ENCODE measurements at places on chromosomes 7 and 10.

GRCh38 chr10:27607591-27607990 lies 103.5 kb downstream of the RAB18 start:
- DNase-seq: no peak

DNA sequence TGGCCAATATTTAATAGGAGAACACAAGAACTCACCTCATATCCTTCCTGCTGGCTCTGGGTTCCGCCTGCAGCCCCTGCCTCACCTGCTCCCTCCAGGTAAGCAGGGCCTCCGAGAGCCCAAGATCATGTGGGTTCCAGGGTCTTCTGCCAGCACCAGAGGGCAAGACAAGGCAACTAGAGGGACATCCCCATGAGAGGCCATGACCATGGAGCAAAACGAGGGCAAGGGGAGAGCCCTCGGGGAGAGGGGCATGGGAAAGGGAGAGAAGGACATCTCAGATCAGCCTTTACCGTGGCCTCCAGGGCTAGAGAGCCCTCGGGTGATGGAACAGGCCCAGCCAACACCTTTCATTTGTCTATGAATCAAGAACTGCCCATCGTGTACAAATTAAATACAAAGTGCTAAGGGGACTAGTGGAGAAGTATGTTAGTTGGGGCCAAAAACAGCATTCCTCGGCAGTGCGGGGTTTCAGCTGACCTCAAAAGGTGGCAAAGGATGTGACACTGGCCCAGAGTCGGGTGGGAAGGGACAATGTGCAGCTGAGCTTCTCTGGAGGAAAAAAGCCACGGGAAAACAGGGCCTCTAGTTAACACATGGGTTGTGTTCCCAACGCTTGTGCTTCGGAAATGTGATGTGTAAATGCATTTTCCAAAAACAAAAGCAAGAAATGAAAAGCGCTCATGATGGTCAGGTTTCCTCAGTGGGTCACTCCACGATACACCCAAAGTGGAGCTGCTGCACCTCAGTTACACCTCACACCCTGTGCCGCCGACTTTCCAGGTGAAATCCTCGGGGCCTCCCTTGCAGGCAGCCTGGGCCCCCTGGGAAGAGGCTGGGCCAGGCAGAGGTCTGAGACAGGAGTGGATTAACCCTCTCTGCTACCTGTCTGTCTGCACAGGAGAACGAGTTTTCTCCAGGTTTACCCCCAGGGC lies 2.0 kb downstream of the AOC1 start:
- DNase-seq: no peak

DNA sequence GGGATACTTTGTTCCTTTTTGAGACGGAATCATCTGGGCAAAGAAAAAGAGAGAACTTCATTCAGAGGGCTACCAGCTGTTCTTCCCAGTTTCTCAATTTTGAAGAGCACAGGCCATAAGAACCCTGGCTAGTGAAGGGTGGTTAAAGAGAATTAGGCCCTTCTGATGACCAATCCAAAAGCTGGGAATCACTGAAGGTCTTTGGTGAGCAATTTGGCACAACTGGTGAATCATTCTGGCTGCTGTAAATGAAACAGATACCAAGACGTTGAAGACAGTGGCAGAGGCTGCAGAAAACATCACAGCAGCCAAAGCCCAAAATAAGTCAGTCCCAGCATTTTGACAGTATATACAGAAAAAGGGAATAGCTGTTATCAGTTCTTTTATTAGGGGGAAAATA lies 5.1 kb downstream of the RAPGEF5 start:
- DNase-seq: no peak

- no peak for DNase-seq
Measured at GRCh38 chr10:112379635-112380296, 5.8 kb downstream of the ACSL5 start.

DNA sequence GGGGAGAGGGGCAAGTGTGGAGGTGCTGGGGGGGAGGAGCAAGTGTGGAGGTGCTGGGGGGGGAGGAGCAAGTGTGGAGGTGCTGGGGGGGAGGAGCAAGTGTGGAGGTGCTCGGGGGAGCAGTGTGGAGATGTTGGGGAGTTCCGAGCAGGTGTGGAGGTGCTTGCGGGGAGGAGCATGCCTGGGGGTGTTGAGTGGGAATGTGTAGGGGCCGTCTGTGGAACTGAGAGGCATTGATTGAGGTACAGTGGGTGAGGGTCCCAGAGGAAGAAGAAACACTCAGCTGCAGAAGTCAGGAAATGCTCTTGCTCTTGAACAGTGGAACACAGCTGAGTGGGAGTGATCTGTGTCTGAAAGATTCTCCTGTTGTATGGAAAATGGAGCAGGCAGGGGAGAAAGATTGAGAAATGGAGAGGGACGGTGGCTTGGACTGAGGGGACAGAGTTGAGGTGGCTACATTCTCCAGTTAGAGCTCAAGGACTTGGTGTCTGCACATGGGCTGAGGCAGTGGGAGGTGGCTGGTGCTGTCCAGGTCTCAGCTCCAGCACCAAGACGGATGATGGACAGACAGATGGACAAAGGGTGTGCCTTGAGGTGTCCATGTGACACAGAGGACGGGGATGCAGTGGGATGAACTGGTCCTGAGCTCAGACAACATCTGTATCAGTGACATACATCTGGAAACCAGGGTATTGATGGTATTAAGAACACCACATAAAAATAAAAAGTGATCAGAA lies 25.2 kb upstream of the NCAPG2 start:
- no peak for DNase-seq

DNA sequence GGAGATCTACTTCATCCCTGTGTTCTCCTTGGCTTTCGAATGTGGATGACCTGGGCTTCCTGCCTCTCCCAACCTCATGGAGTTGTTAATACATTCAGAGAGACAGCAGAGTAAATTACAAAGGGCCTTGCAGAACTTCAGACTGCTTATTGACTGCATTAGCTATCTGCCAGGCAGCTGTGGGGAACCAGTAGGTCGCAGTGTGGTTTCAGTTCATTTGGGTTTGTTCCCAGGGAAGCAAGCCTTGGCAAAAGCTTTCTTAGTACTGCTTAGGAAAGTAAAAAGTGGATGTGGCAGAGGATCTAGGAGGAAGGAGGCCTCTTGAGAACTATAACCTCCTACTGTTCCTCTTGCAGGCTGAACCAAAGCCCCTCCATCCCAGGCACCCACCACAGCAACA lies 9.2 kb downstream of the NPFFR1 start:
- no peak for DNase-seq

GRCh38 chr10:34768261-34768971 lies 46.7 kb downstream of the PARD3 start:
- DNase-seq: no peak

GRCh38 chr7:154469652-154470051 lies 417.5 kb downstream of the DPP6 start:
- no peak for DNase-seq

- no peak for DNase-seq
Measured at GRCh38 chr7:131604841-131605279, 48.4 kb upstream of the PODXL start.

DNA sequence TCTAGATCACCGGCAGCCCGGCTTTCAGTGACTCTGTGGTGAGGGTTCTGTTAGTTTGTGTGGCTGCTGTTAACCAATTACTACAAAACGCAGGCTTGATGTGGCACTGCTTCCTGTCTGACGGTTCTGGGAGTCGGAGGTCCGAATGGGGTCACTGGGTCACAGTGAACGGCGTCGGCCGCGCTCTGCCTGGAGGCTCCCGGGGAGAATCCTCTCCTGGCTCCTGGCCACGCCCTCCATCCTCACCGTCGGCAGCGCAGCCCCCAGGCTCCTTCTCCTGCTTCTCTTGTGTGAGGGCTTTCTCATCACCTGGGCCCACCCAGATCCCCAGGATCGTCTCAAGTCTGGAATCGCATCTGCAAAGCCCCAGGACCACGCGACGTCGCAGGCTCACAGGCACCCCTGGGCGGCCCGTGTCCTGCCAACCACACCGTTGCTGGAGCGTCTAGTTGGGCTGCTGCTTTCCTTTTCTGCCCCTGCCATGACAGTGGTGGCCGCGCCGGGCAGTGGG lies 31.8 kb upstream of the NKX6-2 start:
- no peak for DNase-seq

DNA sequence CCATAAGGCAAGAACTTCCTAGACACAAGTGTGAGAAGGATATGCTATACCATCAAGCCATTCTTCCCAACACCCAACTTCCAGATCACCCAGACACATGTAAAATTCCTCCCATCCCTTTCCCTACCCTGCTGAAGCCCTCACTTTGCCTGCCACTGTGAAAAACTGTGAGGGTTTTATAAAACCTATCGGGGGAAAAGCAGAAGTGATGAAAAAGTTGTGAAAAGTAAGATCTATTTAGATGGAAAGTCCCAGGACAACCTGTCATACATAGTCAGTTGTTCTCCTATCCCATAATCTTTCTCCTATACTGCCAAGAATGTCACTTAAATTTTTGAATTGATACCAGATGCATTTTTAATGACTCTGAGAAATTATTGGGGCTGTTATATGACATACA lies 39.0 kb upstream of the PPP3CB start:
- no peak for DNase-seq

DNA sequence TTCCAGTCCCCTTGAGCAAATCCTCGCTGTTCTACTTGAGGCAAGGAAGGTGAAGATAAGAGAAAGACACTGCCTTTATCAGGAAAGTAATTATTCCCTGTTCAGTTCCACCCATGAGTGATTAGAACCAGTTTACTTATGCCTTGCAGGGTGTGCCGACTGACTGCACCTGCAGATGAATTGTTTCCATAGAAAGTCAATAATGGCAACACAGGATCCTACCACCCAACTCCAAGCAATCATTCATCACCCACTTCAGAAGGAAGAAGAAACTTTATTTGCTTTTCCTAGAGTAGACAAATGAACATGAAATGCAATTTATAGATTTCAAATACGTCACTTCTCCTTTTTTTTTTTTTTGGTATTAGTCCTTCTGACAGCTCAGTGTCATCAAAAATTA lies 383.9 kb downstream of the SORCS1 start:
- no peak for DNase-seq

- no peak for DNase-seq
Measured at GRCh38 chr10:77267703-77268675, 369.6 kb downstream of the KCNMA1 start.

DNA sequence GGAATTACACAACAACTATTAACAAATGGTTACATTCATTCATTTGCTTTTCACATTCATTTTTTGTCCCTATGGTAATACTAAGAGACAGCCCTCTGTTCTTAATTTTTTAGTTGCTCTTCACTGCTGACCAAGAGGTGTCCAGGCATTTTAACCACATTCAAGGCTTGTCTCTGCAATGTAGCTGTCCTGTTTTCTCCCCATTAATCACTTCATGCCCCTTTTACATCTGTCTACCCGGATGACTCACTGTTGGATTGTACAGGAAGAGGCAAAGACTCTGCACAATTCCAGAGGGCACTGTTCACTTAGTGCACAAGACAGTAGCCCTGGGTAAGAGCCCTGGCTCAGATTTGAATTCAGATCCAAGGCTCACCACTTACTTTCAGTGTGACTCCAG lies 168.5 kb downstream of the NOC3L start:
- no peak for DNase-seq

GRCh38 chr7:159020987-159021386 lies 123.7 kb downstream of the VIPR2 start:
- no peak for DNase-seq

- no peak for DNase-seq
Measured at GRCh38 chr10:123272171-123272570, 118.0 kb downstream of the BUB3 start.

- DNase-seq: peak; percentile 19
Measured at GRCh38 chr7:115491744-115492380, 538.7 kb downstream of the TFEC start.

DNA sequence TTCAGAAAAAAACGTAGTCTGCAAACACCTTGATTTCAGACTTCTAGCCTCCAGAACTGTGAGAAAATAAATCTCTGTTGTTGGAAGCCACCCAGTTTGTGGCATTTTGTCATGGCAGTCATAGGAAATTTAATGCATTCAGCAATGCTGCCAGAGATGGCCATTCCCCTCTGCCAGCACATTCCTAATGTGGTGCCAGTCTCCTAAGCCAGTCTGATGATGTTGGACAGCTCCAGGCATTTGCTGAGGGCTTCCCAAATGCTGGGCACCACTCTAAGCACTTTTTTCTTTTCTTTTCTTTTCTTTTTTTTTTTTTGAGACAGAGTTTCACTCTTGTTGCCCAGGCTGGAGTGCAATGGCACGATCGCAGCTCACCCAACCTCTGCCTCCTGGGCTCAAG lies 666.7 kb upstream of the C7orf33 start:
- no peak for DNase-seq

- no peak for DNase-seq
Measured at GRCh38 chr7:15470825-15471668, 90.8 kb downstream of the AGMO start.

DNA sequence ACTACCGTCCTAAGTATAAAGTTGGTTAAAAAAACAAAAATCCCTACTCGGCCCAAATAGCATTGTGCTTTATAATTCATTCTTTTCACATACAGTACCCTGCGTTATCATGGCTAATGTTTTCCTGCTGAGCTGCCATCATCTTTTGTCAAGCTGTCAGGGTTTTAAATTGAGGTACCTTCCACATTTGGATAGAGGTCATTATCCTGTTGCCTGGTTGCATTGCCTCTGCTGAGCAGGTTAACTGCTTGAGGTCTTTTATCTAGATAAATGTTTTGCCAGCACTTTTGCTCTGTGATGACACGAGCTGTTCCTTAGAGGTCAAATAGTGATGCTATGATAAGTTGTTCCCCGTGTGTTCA lies 94.4 kb upstream of the FZD1 start:
- no peak for DNase-seq

DNA sequence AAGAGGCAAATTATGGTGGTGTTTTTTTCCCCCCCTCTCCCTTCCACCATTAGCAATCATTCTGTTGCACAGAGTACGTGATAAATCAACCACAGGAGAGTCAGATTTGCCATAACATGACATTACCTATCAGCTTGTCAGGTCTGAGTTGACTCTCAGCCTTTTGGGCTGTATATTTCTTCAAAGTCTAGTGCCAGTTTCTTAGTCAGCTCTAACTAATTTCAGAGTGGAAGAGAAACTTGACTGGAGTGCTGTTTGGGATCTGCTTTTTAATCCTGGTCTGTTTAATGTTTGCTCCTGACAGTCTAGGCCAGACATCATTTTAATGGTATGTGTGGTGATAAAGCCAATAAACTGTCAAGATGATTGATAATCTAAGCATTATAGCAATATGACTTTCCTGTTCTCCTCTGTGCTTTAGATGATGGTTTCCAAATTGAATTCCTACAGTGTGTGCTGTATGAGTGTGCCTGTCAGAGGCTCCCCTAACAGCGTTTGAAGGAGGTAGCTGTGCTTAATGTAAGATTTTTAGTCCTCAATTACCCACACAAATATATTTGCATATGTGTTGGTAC lies 76.9 kb downstream of the LRMDA start:
- peak; percentile 14 for DNase-seq

DNA sequence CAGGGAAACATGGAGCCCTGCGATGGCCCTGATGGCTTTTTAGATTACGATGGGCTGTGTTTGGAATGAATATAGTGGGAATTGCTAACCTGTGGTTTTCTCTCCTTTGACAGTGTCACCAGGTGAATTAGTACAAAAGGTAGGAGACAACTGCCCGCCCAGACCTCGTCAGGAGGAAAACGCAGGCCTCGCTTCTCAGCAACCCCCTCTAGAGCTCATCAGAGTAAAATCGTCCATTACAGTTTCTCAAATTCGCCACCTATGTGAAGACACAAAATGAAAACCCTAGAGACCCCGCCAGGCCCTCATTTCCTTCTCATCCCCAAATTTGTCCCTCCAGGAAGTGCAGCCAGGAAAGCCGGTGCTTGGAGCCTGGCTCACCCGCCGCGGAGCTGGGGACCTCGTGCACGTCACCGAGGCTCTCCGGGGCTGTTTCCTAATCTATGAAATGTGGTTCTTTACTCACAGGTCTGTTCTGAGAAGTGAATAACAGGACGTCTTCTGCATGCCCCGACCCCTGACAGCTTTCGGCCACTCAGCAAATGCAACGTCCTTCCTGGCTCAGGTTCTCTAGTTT lies 143.7 kb downstream of the VIPR2 start:
- no peak for DNase-seq

Measured in dermis microvascular lymphatic vessel endothelial cell (primary cell).